ENCODE measurements at places on chromosomes 12 and 14. TPM values are rescaled to one million over a fixed set of nuclear protein-coding genes. Genes with fewer than 3 reads are reported as not detected.
A peak's percentile ranks its signal among the peaks of the same experiment; 100 is the strongest.

DNA sequence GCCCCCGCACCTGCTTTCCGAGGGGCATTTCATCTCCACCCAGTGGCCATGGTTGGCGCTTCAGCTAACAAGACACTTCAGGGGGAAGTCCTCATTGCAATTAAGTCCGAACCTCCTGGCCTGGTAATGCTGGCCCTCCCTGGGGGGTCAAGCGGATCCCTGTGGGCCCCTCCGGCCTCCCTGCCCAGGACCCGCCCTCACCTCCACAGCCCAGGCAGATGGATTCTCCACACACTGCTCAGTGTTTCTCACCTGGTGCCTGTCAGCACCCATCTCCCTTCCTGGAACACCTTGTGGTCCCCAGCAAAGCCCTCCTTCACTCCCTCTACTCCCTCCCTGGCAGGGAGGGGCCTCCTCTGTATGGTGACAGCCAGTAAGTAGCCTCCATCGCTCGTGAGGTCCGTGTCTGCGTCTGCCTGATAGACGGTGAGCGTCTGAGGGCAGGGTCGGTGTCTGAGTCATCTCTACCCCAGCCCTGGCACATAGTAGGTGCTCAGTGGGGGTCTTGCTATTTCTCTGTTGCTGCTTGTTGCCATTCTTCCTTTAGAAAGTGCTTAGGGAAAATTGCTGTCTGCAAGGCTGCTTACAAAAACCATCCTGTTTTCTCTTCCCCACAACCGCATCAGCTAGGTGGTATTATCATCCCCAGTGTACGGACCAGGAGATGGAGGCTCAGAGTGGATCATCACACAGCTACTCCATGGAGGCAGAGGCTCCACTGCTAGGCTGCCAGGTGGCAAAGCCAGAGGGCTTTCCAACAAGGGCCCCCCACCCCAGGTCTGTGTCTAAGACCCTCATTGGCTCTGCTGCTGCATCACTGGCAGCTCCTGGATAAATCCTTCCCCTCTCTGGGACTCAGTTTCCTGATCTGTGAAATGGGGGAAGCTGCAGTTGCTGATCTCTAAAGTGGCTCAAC, 39.7 kb upstream of the EML1 start:
- DNase-seq: no peak

DNA sequence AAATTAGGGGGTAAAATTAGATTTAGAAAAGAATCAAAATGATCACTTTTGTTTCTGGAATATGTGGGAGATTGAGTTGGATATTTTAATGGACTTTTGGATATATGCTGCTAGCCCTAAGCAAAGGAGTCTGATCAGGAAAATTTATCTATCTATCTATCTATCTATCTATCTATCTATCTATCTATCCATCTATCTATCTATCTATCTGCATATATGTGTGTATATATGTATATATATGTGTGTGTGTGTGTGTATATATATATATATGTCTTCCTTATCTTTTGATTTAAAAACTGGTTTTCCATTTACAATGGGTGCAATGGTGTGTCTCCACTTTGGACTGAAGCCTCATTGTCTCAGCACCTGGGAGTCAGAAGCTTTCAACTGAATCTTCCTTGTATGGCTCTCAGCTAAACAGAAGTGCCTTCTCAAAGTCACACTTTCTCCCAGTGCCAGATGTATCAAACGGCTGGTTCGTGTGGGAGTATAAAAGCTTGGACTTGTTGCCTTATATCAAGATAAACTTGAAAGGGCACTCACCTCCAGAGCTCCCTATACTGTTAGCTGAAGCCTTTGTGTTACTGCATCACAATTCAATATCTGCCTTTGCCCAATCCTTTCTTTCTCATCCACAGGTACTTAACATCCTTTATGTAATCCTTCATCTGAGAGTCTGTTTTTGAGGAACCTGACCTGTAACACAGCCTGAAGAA, 31.6 kb upstream of the CD69 start:
- DNase-seq: no peak

DNA sequence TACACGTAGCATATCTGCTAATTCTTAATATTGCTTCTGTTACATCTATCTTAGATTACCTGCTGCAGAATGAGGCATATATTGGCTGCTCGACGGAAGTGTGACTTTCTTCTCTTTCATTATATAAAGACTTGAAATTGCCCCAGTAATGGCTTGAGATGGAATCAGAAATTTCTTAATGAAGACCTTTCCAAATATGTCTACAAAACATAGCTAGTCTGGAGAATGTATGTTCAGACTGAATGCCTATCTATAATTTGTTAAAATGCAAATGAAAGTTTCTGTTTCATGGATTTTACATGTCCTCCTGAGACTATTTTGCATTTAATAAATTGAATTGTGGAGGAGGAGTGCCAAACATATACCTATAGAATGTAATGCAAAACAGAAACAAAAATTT, at the start of gene TAS2R10:
Gene TAS2R10 (minus strand): TSS at position 101 of the 400 bp plus-strand sequence. CDS start 89 bp downstream, at position 12.
- no peak for DNase-seq

DNA sequence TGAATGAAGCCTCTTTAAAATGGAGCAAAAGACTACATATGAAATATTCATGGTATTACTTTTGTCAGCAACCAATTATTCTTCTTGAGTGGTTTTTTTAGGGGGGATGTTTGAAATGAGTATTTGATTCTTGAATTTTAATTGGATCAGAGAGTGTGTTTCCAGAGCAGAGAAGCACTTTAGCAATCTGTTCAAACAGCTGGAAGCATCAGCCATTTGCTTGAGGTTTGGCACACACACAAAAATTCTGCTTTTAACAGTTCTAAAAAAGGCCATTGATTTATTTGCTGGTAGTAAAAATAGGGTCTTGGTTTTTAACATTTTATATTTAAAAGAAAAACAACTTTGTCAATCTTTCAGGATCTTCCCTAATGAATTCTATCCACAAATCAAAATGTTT, 292.7 kb downstream of the LRFN5 start:
- peak; percentile 47 for DNase-seq

The KRT2 gene
- not detected for total RNA-seq

The SYCP3 gene
- 0.18 TPM for total RNA-seq

The MSI1 gene
- not detected for total RNA-seq

GRCh38 chr12:205026-205425, 8.9 kb downstream of the SLC6A12 start:
- DNase-seq: no peak

The BATF gene
- not detected for total RNA-seq

GRCh38 chr14:104677512-104678332, 11.7 kb upstream of the INF2 start:
- DNase-seq: peak; percentile 71

The FOXN4 gene
- not detected for total RNA-seq

DNA sequence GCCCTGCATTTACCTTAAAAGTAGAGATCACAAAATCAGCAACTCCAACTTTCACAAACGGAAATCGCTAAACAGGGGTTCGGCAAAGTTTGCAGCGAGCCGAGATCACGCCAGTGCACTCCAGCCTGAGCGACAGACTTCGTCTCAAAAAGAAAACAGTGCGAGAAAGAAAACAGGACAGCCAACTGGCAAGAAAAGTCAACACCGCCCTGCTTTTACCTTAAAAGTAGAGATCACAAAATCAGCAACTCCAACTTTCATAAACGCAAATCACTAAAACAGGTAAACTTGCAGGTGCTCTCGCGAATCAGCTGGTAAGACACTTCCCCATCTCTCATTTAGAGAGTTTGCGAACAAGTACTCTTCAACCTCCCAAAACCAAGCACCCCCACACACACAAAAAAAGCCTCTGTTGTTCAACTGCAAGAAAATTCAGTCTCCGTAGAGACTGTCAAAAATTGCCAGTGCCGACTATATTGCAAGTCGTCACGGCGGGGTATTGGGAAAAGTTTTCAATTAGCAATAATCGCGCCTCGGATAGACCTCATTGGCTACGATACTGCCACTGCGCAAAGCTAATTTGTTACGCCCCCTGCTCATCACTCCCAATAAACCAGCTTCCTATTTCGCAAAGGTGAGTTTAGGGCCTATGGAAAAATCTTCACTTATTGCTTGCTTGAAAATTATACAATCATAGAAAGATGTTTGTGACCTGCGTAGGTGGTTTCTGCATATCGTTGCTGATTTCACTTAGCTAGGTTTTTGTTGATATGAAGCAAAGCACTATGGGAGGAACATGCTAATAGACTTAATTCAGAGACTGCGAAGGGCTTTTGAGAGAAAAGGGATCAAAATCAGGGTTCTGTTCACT, at the start of gene RNU4-1:
Gene RNU4-1 (minus strand): TSS at position 577 of the 871 bp plus-strand sequence.
- peak; percentile 92 for DNase-seq
